ENCODE measurements at places on chromosomes 7 and 10.

DNA sequence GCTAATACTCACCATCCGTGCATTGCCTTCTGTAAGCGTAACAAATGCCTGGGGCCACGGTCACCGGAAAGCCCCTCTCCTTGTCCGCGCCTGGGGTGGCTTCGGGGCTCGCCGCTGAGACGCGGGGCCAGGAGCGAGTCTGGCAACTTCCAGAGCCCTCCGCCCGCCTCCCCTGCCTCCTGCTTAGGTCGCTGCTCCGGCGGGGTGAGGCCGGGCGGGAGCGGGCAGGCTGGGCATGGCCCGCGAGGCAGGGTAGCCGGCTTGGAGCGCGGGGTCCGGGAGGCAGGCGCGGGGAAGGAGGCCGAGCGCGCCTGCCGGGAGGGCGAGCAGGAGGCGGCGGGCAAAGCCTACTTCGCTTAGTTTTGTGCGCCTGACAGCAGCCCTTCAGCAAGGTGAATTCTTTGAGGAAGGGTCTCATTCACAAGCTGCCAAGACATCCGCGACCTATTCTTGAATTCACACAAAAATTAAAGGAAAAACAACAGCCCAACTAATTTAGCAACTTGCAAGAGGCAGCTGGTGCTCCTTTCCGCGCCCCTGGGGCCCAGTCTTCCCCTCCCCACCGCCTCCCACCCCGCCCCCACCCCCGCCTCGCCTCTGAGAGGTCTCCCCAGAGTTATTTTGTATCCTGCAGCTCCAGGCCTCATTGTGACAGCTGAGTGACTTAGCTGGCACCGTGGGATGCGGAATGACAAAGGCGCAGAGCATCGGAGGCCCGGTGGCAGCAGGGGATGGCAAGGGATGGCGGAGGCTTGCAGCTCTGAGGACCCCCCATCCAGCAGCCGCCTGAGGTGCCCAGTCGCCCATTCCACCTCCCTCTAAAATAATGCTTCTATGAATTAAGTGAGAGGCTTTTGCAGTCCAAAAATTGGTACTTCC lies 12.8 kb upstream of the KAT6B start:
- no peak for DNase-seq

DNA sequence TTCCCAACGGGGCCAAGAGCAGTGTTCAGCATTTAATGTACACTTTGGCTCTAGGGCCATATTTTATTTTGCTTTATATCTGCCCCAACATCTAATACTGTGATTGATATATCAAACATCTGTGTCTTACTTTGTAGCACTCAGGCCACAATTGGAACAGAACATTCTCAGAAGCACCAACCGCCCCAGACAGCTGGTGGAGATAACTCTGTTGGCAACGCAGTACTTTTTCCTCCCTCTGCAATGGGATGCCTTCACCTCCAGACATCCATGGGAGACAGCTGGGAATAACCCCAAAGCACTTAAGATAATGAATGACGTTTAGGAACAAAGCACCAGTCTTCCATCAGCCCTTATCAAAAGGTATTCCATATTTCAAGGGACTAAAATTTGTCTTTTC lies 57.4 kb downstream of the PIP4K2A start:
- DNase-seq: no peak

GRCh38 chr7:50660830-50661175 lies 95.6 kb upstream of the DDC start:
- no peak for DNase-seq

DNA sequence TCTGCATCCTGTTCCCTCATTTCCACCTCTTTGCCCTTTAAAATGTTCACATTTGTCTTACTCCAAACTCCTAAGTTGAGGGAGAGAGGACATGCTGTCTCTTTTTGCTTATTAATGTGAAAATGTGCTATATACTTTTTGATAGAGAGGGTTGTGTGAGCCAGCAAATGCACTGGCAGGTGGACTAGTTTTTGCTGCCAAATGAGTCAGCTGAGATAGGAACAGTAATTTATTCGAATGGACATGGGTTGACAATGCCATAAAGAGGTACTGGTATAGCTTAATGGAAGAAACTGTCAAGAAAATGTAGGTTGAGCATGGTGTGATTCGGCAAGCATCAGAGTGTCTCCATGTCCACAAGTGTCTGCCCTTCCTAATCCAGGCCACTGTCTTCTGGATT lies 9.2 kb upstream of the TRUB1 start:
- no peak for DNase-seq

DNA sequence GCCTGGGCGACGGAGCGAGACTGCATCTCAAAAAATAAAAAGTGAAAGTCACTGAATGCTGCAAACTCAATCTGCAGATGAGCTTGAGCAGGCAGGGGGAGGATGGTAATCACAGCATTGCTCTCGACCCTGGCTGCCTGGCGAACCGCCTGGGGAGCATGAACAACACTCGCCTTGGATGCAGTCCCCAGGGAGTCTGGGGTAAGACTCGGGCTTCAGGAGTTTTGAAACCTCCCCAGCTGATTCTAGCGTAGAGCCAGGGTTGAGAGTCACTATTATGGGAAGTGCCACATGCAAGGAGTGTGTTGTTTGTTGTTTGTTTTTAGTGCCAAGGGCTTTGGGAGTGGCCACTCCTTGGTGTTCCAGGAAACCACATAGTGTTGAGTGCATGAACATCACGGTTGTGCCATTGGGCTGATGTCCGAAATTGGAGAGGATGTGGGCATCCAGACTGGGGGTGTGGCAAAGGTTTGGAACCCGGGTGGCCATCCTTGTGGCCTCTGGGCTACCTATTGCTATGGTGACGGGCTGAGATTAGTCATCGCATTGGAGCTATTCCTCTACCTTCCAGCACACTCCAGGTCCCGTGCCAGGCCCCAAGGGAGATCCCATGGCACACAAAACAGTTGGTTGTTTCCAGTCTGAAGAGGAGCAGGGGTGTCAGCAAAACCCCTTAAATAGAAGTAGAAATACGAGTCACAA lies 92.6 kb downstream of the RGS10 start:
- no peak for DNase-seq

DNA sequence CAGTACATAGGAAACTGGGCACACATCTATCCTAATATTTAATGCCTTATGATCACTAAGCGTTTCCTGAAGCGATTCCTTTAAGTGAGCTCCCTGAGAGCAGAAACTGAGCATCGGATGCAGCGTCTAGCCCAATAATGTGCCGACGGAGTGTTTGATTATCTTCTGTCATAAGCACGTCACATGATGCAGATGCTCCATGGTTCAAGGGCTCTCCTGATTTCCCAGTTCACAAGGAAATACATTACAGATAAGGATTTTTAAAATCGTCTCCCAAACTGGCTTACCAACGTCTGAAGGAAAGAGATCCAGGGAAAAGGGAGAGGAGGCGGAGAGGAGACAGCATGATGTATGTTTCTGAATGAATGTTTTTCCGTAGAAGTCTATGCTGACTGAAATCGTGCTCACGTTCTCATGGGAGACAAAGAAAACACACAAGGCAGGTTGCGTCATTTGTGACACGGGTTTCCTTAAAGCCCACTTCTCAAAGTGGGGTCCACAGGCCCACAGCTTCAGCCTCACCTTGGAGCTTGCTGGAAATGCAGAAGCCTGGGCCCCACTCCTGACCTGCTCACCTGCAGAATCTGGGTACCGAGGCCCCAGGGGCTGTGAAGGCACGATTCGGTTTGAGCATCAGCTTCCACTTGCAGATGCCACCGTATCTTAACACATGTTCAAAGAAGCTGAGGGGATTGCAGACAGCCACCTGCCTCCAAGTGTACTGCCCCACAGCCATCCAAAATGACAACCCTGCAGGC lies 21.5 kb upstream of the INSIG1 start:
- DNase-seq: no peak

GRCh38 chr7:47297120-47297519 lies 284.8 kb downstream of the TNS3 start:
- no peak for DNase-seq

- no peak for DNase-seq
Observed at GRCh38 chr7:41351091-41351490, 351.8 kb downstream of the INHBA start.

DNA sequence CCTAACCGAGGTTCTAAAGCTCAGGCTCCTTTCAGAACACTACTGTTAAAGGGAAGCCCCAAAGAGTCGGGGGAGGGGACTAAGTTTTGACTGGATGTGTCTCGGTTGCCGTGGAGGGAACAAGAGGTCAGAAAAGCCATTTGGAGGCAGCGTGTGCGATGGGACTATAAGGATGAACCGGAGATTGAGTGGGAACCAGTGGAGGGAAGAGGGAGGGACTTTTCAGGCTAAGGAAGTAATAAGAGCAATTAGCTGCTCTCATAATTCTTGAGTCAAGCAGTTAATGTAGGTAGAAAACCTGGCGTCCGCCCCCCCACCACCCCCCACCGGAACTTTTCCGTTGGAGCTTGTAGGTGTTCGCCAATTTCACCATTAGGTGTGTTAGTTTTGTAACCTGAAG lies 491 bp upstream of the AKAP9 start:
- DNase-seq: peak; percentile 39

DNA sequence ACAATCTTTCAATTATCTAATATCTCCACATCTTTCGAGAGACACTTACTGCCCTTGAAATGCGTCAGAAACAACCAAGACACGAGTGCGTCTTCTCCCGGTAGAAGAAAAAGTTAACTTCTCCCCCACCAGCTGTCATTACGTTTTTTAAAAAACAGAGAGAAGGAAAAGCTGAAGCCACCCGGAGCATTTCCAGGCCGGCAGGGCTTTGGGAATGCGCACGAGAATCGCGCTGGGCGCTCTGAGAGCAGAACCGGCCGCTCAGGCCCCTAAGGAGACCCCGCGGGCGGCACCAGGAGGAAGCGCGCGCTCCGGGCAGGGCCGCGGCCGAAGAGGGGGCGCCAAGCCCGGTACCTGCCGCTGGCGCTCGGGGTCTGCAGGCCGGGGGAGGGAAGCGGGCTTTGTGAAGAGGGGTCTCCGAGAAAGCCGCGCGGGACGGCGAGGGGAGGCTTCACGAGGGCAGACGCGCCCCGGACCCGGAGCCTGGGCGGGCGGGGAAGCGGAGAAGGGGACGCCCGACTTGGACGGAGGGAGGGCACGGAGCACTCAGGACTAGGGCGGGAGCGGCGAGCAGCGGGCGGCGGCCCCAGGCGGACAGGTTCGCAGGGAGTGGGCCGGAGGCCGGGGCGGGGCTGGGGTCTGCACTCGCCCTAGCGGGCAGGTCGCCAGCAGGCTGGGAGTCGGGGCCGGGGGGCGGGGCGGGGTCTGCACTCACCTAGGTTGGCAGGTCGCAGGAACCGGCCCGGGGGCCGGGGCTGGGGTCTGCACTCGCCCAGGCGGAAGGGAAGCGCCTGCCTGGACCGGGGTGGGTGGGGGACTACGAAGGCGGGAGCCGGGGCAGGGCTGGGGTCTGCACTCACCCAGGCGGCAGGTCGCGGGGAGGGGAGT lies 932 bp downstream of the ESYT2 start:
- no peak for DNase-seq

- DNase-seq: no peak
Observed at GRCh38 chr10:31757831-31758230, 170.8 kb downstream of the ARHGAP12 start.

DNA sequence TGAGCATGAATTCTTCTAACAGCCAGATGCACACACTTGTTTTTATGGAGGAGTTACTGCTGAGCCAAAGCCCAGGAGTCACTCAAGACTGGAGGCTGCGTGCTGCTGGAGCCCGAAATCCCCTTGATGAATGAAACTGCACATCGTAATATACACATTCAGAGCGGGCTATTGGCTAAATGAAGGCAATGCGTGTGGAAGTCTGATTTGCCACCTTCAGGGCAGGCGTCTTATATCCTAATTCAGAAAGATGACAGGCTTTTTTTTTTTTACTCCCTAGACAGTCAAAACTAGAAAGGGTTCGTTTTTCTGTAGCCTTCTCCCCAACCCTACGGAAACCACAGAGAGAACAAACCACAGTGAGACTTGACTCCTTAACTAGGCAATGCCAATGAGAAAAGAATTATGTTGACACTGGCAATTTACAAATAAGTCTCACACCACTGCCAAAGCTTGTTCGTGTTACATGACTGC lies 227.2 kb upstream of the KLF14 start:
- DNase-seq: peak; percentile 93

DNA sequence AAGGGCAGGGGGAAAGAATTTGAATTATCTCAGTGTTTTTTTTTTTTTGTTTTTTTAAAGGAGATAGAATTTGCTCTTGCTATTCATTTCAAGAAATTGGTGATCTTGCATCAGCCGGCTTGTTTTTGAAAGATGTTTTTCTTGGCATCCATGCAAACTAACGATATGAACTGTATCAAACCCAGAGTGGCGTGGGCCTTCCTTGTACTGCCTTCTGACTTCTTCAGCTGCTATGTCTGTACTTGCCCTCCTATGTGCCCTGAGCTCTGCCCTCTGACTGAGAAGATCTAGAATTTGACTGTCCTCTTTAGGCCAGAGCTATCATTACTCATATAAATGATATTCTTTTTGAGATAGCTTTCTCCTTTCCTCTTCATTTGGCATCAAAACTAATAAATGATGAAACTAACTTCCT lies 183.1 kb downstream of the EXOC4 start:
- no peak for DNase-seq

DNA sequence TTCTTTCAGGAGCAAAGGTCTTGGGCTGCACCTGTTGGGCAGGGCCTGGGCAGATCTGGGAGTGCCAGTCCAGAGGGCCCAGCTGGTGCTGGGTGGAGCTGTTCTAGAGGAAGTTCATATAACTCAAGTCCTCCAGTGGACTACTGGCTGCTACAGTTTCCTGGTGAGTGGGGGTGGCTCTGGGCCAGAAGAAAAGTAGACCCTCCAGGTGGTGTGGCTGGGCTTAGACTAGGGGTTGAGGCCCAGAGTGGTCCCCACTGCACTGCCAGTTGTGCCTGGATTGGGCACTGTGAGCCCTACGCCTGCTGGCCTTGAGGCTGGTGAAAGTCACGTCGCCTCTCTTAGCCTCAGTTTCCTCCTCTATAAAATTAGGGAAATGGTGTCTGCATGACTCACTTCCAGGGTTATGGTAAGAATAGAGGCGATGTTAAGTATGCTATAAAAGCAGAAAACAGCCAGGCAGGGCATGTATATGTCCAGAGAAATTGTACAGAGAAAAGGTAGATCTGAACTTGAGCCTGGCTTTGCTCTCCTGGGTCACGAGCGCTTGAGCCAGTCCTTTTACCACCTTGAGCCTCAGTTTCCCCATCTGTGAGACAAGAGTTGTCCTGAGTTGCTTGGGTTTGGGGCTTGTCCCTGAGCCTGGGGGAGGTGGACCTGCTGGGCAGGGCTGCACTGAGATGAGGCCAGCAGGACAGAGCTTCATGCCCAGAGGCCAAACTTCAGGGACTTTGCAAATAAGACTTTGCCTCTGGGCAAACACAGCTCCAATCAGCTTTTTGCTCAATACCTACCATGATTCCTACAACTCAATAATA lies 3.8 kb upstream of the CLDN3 start:
- DNase-seq: no peak

GRCh38 chr10:80319725-80320290 lies 30.4 kb upstream of the MAT1A start:
- DNase-seq: no peak
